Stimulated activated naive CD8-positive, alpha-beta T cell treated with anti-CD3 and anti-CD28 coated beads, Interleukin-15, Interleukin-2, amounts not matched to agents 100 U/mL and 50 U/mL, for 24 hours (primary cell): ENCODE measurements at places on chromosomes 1 and 21.
A peak's percentile ranks its signal among the peaks of the same experiment; 100 is the strongest.

DNA sequence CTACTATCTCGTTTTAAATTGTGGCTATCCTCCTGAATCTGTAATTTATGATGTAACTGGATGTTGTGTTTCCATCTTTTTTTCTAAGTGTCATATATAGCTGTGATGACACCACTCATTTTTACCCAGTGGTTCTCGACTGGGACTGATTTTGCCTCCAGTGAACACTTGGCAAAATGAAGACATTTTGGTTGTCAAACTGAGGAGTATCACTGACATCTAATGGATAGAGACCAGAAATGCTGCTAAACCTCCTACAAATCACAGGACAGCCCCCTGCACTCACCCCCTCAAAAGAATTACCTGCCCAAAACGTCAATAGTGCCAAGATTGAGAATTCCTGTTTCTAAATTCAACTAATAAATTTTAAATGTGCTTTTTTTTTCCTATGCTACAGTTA is 1.9 kb downstream of the TRMT13 start:
- DNase-seq, result no peak

DNA sequence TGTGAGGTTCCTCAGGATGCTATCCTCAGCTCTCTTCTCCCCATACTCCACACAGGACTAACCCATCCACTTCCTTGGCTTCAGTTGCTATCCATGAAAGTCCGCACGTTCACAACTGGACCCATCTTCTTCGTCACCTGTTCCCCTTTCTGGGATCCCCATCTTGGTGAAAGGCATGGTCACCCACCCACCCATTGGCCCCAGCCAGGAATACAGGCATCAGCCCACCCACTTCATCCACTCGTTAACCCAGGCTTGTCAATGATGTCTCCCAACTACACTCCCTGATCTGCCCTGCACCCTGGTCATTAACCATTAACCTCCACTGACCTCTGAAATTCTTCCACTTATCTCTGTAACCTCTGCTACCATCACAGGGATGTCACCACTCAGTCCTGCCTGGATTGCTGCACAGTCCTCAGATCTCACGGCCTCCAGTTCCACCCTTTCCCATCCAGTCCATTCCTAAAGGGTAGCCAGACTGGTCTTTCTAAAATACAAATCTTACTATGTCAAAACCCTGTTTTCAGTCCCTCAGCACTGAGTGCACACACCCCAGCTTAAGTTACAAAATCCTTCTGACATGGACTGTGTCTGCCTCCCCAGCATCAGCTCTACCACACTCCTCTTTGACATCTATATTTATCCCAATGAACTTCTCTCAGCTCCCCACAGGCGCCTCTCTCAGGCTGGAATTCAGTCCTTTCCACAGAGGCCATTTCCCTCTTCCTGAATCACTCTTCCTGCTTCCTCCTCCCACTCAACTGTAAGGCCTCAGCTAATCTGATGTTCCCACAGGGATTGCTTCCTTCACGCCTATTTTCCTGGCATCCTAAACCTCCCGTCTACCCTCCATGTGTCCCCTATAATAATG is 10.4 kb downstream of the PGLYRP4 start:
- DNase-seq, result no peak

DNA sequence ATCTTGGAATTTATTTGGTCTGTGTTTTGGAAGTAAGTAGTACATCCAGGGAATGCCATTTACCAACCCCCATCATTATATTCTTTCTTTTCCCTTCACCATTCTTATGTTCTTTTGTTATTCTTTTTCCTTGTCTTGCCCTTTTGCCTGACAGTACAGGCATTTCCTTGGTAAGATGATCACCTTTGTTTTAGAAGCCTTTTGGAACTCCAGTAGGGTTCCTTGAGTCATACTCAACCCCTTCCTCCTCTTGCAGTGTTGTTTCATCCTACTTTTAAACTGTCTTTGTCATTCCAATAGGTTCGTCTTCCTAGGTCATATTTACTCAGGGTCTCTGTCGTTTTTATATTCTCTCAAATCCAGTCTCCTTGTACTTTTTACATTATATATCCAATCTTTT is 9.2 kb downstream of the MRPS21 start:
- DNase-seq, result no peak

- DNase-seq, result no peak
These were observed 7.5 kb upstream of the RAB3B start for GRCh38 chr1:51997974-51998382.

DNA sequence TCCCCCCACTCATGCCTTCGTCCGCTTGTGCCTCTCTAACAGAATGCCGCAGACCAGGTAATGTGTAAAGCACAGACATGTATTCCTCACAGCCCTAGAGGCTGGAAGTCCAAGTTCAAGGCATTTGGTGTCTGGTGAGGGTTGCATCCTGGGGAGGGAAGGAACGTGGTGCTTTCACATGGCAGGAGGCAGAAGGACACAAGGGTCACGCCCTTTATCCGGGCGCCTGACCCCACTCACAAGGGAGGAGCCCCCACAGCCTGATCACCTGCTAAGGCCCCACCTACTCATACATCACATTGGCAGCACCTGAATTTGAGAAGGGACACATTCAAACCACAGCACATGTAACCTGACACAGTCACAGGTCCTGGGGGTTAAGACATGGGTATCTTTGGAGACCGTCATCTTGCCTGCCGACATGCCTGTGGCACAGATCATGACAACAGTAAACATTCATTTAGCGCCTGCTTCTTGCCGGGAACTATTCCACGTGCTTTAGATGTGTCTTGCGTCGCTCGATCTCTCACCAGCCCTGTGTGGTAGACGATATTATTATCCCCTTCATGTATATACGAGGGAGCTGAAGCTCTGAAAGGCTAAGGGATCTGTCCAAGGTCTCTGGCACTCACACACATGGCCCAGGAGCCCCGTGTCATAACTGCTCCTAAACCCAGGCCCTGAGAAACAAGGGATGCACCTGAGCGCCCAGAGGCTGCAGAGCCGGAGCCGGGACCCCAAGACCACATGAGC is 235.6 kb downstream of the NPHP4 start:
- DNase-seq, result no peak

GRCh38 chr1:172977296-172978017 is 73.3 kb downstream of the TNFSF18 start:
- DNase-seq, result no peak

DNA sequence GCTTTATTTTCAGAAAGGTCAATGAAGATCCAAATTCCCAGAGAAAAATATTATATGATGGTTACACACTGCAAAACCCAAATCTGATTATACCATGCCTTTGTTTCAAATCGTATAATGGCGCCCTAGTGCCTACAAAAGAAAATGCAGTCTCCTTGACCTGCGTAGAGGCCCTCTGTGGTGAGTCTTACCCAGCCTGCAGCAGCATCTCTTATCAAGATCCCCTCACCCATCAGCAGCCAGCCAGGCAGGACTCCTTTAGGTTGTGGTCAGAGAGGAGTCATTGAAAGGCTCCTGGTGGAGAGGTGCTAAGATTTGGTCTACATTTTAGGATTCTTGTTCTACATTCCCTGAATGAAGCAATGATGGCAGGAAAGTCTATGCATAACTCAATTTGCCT is 23.7 kb upstream of the DAB1 start:
- DNase-seq, result no peak

GRCh38 chr1:232627645-232628334 is 2.1 kb downstream of the SIPA1L2 start:
- DNase-seq, result no peak

DNA sequence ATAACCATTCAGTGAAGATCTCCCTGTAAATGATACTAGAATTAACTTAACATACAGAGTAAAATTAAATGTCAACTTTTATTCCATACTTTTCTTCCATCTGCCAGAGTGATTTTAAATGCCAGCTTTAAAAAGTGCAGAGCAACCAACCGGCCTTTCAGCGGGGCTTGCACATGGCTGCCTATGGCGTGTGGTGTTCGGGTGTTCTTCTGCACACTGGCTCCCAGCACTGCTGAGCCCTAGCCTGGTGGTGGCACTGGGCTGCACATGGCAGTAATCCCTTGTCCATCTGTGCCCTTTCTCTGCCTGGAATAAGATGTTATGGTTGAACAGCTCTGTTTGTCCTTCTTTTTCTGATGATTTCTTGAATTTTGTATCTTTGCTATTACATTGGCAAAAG is 156.3 kb downstream of the SNX7 start:
- no peak for DNase-seq

- no peak for DNase-seq
These were observed 22.4 kb downstream of the URB2 start for GRCh38 chr1:229648406-229648805.

DNA sequence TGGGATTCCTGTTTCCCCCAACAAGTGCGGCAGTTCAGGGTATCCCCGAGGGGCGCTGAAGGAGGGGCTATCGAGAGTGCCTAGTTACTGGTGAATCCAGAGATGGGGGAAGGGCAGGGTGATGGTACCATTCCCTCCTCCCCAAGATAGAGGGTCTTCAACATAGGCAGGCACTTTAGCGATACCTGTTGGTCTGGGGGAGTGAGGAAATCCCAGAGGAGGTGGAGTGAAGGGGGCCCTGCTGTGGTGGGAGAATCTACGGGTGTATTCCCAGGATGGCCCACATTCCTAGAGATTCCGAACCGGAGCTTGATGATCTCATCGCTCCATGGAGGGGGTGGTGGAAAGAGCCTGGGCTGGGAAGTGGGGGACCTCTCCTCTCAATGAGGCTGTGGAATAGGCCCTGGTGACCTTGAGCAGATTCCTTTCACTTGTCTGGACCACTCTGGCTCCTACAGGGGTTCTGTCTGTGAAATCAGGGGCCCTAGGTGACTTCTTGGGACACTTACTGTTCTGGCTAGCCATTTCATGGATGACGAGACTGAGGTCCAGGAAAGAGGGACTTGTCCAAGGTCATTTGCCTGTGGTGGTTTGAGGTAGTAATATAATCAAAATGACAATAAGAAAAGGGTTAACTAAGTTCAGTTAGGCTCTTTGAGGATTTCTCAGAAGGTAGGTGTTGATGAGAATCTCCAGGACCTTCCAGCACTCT is 52.7 kb upstream of the SYNC start:
- no peak for DNase-seq

DNA sequence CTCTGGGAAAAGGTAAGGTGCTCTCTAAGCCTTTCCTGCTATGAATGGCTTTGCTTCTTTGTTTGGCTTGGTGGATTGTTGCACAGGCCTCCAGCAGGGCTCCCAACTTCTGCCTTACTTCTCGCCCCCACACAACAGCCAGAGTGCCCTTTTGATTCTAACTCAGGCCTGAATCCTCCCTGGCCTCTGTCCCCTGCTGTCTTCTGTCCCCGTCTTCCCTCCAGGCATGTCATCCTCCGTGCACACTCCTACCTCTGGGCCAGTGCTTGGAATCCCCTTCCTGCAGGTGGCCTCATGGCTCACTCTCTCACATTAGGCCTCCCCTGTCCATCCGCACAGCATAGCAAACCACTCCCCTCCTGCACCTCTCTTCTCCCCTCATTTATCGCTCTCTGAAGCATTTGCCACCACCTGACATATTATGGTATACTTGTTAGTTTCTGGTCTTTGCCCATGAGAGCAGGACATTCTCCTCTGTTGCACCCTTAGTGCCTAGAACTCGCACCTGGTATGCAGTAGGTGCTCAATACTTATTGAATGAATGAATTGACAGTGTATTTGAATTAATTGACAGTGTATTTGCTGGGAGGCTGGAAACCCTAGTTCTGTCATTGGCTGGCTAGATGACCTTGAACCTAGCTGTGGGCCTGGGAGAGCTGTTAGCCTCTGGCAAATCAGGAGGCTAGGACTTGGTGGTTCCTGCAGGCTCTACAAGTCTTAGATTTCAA is 2.9 kb downstream of the ZDHHC18 start:
- no peak for DNase-seq

DNA sequence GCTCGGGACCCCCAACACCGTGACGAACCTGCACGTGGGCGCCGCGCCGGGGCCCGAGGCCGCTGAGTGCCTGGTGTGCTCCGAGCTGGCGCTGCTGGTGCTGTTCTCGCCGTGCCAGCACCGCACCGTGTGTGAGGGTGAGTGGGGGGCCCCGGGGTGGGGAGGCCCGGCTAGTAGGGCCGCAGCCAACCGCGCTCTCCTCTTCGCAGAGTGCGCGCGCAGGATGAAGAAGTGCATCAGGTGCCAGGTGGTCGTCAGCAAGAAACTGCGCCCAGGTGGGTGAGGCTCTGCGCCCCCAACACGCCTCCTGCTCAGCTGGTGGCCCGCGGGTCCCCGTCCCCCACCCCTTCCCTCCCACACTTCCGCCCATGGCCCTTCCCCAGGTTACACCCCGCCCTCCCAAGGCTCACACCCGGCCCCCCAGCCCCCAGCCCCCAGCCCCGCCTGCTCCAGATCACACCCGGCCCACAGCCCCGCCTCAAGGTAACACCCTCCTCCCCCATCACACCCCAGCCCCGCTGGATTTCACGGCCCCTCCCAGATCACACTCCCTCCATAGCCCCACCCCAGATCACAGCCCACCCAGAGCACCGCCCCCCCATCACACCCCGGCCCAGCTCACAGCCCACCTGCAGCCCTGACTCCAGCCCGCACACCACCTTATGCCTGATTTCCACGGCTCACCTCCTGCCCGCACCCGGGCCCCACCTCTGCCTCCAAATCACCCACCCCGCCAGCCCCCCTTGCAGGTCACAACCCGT is 2.4 kb upstream of the MMP23B start:
- peak; percentile 68 for DNase-seq

DNA sequence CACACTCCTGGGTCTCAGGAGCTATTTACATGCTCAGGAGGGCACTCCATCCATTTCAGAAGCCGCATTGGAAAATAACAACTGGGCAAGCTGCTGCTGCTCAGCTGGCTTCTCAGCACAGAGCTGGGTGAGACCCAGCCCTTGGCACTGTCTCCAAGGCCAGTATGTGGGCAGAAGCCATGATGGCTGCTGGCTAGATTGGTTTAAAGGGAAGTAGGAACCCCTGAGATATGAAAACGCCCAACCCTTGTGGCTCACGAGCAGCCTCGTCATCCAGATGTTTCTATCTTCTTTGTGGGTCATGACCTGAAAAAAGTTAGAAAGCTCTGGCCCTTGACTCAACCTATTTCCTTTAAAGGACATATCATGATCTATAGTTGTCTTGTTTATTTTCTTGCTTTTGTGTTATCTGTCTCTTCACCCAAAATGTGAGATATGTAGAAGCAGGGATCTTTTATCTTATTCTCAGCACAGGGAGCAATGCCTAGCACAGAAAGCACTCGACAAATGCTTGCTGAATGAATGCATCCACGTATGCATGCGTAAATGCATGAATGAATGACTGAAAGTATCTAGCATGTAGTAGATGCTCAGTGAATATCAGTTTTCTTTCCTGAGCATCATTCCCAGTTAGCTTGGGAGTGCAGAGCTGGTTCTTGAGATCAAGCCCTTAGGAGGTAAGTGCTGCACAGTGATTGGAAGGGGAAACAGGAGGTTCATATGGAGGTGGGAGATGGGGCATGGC is 11.6 kb downstream of the MYBPH start:
- no peak for DNase-seq
